ENCODE measurements at places on chromosomes 2 and 18.
A peak's percentile ranks its signal among the peaks of the same experiment; 100 is the strongest.

DNA sequence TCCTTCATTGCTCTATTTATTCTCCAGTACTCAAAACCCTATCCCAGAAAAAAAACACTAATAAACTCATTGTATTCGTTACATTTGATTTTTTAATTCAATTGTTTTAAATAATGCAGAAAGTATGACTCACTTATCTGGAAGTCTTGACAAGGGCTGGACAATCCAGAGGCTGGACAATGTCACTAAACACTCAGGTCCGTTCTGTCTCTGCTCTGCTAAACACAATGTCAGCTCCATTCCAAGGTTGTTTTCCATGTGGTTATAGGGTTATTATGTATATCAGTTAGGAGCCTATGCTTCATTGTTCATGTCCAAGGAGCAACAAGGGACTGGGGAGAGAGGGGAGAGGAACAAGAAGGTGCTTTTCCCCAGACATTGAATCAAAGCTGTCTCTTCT, 125.5 kb downstream of the IRS1 start:
- DNase-seq: no peak

- no peak for DNase-seq
Measured at GRCh38 chr2:230886671-230887071, 21.9 kb downstream of the ITM2C start.

GRCh38 chr18:53686965-53687364, 537.5 kb downstream of the MBD2 start:
- no peak for DNase-seq

DNA sequence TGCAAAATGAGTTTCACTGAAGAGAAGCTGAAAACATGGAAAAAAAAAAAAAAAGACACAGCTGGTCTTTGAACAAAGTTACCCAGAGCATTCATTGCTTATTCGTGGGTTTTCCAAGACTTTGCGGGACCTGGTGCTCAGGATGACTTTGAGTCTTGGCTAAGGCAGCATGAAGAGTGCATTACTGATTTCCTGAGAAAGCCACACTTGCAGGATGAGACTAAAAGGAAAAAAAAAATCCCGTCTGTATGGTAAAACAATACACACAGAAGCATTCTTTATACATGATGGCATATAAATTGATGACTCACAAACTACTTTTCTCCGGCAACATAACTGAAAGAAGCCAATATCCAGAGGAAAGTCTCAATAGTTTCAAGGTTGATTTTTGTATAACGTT, 195.4 kb downstream of the SPP2 start:
- DNase-seq: no peak

- no peak for DNase-seq
Measured at GRCh38 chr2:2926009-2926857, 451.4 kb downstream of the EIPR1 start.

DNA sequence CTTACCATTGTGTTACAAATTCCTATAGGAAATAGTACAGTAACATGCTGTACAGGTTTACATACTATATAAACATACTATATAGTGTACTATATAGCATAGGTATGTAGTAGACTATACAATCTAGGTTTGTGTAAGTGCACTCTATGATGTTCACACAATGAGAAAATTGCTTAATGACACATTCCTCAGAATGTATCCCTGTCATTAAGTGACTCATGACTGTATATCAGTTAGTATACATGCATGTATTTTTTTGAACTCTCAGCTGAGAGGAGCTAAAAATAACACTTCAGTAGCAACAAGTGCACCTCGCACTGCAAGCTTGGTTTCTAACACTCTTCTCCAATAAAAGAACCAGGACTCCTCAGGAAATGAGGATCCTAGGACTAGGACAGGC, 19.5 kb upstream of the ASXL3 start:
- DNase-seq: no peak

DNA sequence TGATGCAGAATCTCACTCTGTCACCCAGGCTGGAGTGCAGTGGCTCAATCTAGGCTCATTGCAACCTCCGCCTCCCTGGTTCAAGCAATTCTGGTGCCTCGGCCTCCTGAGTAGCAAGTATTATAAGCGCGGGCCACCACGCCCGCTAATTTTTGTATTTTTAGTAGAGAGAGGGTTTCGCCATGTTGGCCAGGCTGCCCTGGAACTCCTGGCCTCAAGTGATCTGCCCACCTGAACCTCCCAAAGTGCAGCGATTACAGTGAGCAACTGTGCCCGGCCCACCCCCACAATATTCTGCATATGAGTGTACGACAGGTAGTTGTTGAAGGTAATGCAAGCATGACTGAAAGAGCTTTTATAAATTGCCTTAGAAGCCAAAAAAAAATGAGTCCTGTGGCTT, 1.2 kb downstream of the WDR75 start:
- DNase-seq: no peak

DNA sequence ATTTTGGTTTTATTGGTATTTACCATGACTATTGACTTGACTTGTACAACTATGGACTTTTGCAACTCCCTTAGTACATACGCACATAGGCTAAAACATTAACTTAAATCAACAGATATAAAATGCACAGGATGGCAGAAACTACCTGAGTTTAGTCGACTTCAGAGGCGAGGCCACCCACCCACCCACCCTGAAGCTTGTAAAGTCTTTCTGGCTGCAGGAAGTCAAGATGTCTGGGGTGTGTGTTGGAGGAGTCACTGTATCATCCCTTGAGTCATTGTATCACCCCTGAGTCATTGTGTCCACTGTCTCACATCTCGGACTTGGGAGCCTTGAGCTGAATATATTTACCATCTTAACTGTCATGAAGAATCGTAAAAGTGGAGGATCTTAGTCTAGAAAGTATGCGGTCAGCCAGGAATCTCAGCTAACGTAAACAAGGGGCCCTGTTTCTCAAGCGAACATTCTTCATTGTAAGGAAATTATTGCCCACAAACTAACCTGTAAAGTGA, 140.0 kb upstream of the ST6GAL2 start:
- no peak for DNase-seq

DNA sequence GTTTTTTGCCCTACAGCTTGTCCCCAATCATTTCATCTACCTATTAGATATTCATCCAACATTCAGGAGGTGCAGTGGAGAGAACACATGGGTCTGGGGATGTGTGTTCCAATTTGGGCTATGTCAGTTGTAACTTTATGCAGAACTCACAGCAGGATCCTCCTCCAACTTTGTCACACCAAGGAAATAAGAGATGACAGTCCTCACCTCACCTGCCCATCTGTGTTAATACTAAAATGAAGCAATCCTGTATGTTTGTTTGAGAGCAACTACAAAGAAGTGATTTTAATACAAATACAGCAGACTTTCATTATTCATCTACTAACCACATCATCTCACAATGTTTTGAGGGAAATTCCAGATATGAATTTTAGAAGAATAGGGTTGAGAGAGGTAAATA, 126.7 kb downstream of the ARHGAP15 start:
- no peak for DNase-seq

- no peak for DNase-seq
Measured at GRCh38 chr2:231930593-231931281, 4.5 kb upstream of the NPPC start.

DNA sequence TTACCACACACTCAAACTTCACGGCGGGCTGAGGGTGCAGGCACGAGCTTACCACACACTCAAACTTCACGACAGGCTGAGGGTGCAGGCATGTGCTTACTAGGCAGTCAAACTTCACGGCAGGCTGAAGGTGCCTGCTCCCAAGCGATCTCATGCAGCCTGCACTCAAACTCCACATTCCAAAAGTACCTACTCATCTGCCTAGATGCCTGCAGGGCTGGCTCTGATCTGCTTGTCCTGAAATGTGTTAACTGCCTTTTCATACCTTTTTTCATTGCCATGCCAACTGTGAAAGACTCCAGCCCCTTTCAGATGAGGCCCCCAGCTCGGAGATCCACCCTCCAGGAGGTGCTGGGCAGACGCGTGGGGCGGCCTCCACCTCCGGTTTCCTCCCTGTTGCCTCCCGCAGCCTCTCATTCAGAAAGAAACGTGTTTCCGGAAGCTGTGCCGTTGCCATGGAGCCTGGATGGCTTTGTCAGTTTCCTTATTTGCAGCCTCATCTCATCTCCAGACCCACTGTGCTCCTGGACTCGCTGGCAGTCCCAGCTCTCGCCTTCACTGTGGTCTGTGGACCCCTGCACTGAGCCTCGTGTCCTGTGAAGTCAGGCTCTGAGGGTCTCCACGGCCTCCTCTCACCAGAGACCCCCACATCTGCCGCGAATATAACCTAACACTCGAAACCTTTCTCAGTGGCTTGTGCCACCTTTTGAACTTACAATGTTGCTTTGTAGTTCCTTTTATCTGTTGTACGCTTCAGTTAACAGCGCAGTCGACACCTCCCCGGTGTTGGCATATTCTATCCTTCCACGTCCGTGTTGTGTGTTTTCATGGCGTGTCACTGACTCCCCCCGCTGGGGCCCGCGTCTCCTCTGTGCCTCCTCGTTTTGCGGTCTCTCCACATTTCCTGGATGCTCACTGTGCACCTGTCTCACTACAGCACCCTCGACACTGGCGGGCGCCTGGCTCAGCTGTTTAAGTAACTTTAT, 106.1 kb upstream of the ALKAL2 start:
- DNase-seq: peak; percentile 37

DNA sequence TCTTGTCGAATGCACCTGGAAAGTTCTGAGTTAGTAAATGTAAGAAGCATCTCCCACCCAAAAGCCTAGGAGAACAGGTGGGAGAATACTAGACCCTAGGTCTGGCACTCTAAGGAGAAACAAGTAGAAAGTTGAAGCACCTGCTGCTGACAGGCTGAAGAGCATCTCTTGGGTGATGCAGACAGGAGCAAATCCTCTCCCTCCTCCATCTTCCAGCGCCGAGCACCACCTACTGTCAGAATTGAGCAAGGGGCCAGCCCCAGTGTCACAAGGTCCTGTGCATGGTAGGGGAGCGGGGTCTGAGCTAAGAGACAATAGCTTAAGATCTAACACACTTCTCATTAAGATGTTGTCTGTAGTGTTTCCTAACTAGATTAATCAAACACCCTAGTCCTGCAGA, 52.9 kb downstream of the HK2 start:
- no peak for DNase-seq

- no peak for DNase-seq
Measured at GRCh38 chr2:96538487-96539214, 2.1 kb downstream of the ARID5A start.

DNA sequence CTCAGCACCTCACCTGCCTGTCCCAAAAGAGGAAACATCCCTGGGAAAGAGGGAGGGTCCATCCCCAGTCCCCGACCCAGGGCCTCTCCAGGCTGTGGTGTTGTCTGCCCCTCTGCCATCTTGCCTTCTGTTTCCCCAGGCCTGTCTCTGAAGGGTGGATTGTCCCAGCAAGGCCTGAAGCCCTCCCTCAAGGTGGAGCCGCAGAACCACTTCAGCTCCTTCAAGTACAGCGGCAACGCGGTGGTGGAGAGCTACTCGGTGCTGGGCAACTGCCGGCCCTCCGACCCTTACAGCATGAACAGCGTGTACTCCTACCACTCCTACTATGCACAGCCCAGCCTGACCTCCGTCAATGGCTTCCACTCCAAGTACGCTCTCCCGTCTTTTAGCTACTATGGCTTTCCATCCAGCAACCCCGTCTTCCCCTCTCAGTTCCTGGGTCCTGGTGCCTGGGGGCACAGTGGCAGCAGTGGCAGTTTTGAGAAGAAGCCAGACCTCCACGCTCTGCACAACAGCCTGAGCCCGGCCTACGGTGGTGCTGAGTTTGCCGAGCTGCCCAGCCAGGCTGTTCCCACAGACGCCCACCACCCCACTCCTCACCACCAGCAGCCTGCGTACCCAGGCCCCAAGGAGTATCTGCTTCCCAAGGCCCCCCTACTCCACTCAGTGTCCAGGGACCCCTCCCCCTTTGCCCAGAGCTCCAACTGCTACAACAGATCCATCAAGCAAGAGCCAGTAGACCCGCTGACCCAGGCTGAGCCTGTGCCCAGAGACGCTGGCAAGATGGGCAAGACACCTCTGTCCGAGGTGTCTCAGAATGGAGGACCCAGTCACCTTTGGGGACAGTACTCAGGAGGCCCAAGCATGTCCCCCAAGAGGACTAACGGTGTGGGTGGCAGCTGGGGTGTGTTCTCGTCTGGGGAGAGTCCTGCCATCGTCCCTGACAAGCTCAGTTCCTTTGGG, 47.2 kb downstream of the BOLA3 start:
- DNase-seq: no peak

DNA sequence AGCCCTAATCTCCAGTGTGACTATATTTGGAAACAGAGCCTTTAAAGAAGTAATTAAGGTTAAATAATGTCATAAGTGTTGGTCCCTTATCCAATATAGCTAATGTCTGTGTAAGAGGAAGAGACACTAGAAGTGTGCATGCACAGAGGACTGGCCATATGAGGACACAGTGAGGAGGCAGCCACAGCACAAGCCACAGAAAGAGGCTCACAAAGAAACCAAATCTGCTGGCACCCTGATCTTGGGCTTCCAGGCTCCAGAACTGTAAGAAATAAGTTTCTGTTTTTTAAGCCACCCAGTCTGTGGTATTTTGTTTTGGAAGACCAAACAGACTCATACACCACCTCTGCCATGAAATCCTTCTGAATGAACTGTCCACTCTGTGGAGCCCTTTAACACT, 186.4 kb upstream of the SLC39A10 start:
- no peak for DNase-seq

GRCh38 chr2:3868012-3868805, 164.8 kb downstream of the DCDC2C start:
- DNase-seq: no peak

DNA sequence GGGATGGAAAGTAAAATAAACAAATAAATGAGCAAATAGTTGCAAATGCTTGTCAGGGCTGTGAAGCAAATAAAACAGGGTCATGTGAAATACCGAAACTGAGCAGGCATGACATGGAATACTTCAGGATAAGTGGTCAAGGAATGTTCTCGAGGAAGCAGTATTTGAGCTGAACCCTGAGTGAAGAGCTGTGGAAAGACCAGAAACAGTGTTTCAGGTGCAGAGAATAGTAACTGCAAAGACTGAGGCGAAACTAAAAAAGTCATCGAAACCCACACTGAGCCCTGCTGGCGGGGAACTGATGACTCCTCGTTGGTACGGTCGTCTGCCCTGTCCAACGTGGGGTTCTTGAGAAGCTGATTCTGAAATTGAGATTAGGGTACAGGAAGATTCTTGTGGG, 27.2 kb upstream of the MYCN start:
- DNase-seq: no peak

GRCh38 chr18:6782861-6783260, 53.3 kb downstream of the ARHGAP28 start:
- no peak for DNase-seq

DNA sequence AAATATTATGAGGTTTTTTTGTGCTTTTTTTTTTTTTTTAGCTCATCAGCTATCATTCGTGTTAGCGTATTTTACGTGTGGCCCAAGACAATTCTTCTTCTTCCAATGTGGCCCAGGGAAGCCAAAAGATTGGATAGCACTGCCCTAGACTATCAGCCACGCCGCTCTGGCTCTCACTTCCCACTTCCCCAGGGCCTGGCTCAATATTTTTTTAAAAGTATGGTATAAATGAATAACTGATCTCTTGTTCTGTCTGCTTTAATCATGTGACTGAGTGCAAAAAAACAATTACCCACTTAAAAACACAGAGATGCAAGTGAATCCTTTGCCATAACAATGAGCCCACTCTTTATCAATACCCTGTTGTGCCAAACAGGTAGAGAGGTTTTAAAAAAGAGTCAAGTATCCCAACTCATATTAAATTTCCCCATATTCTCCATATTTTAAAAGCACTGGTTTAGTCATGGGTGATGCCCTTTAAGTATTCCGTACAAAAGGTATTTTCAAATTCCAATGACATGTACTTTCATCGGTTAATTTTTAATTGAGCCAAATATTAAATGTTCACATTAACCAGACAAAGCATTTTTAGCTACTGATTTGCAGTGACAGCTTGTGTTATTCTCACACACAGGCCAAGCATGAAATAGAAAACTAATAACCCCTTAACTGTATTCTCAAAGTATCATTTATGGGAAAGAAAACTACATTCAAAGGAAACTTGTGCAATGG, 12.6 kb downstream of the BCL2 start:
- DNase-seq: no peak

GRCh38 chr2:239274391-239275043, 126.3 kb downstream of the HDAC4 start:
- peak; percentile 33 for DNase-seq
